Stimulated activated CD4-positive, alpha-beta T cell treated with anti-CD3 and anti-CD28 coated beads, Interleukin-15, amount 100 ng/mL, for 48 hours (primary cell): ENCODE measurements at places on chromosomes 2 and 18.

GRCh38 chr18:21769206-21769605 lies 28.6 kb downstream of the MIB1 start:
- no peak for DNase-seq

DNA sequence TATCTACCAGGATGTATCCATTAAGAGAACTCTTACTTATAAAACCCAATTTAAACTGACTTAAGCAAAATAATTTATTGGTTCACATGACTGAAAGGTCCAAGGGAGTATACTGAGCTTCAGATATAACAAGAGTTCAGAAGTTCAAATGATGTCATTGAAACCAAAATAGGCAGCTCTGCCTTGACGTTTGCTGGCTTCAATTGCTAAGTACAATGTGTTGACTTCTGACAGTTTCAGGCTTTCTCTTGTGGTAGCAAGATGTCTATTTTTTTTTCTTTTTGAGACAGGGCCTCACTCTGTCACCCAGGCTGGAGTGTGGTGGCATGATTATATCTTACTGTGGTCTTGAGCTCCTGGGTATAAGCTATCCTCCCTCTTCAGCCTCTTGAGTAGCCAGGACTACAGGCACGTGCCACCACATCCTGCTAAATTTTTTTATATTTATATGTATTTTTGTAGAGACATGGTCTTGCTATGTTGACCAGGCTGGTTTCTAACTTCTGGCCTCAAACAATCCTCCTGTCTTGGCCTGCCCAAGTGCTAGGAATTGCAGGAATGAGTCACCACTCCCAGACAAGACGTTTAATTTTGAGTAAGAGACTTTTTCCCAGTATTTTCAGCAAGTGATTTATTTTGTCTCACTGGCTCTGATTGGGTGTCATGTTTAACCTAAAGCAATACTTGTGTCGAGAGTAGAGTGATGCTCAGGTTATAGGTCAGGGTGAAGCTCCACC lies 184.8 kb downstream of the NR4A2 start:
- no peak for DNase-seq

DNA sequence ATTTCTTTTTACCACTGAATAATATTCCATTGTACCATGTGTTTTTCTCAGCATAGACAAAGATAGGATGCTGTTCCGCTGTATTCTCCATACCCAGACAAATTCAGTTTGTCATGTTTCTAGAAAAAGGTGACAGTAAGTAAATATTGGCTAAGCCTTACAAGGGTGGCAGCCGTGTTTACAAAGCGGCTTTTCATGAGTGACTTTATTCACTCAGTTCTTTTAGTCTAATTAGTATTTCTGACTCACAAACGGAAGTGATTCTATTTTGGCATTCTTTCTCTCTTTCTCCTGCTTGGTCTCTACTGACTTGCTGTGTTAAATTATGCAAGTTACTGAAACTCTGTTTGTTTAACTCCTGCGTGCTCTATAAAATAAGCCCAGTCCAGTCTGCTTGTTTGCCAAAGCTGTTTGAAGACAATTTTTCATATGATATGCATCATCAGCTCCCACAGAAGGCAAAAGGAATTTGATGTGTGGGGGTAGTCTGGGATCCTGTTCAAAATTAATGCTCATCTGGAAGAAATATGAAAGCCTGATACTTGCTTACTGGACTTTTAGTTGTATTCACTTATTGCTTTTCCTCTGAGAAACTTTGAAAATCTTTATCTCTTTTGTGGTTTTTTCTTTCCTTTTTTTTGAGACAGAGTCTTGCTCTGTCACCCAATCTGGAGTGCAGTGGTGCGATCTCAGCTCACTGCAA lies 2.3 kb upstream of the PLEKHH2 start:
- no peak for DNase-seq

DNA sequence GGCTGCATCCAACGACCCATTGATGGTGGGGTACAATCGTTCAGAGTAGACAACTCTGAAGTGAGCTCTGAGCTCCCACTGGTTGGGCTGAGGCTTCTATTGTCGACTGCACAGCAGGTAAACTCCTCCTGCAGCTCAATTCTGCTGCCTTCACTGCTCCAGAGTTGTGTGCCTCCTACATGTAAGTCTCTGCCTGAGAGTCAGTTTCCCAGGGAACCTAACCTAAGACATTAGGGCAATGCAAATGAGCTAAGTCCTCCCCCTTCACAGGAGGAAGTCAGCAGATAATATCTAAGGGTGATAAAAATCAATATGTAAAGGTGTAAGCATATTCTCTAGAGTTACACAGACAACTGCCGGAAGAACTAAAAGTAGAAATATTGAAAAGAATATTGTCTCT lies 22.5 kb upstream of the ACYP2 start:
- no peak for DNase-seq

- no peak for DNase-seq
Measured at GRCh38 chr18:48923746-48924629, 26.8 kb downstream of the SMAD7 start.

GRCh38 chr2:186749219-186749618 lies 55.4 kb downstream of the FAM171B start:
- no peak for DNase-seq

DNA sequence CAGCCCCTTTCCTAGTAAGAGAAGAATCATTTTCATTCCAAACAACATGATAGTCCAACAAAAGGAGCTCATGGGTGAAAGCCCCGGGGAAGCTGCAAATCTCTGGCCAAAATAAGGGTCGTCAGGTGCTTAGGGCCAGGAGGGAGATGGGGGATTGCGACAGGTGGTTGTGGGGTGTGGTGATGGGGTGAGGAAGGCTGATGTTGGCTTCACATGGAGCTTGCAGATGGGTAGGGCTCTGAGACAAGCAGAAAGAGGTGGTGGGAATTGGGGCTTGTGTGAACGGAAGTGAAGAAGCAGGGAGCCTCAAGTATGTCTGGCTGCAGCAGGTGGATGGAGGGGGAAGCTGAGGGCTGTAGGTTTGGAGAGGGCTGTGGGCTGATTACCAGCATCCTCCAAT lies 126.1 kb downstream of the CLIP4 start:
- DNase-seq: no peak

- no peak for DNase-seq
Measured at GRCh38 chr18:58136879-58137278, 92.9 kb downstream of the NEDD4L start.

GRCh38 chr2:186456941-186457340 lies 29.1 kb upstream of the ZC3H15 start:
- DNase-seq: no peak

DNA sequence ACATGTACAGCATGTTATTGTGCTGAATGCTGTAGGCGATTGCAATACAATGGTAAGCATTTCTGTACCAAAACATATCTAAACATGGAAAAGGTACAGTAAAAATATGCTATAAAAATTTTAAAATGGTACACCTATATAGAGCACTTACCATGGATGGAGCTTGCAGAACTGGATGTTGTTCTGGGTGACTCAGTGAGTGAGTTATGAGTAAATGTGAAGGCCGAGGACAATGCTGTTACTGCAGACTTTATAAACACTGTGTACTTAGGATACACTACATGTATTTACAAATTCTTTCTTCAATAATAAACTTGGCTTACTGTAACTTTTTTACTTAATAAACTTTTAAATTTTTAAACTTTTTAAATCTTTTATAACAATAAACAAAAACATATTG lies 473.4 kb upstream of the UBE2E3 start:
- no peak for DNase-seq

- DNase-seq: no peak
Measured at GRCh38 chr2:40169856-40170255, 282.0 kb downstream of the SLC8A1 start.

DNA sequence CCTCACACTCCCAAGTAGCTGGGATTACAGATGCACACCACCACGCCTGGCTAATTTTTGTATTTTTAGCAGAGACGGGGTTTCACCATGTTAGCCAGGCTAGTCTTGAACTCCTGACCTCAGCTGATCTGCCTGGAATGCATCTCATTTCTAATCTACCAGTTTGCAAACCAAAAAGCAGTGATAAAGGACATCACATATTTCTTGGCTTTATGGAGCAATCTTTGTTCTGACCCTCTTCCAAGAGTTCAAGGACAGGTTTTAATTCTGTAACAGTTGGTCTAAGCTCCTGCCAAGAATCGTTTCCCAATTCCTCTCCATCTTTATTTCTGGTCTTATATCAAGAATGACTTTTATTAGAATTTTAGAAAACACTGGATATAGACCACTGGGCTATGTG lies 67.7 kb downstream of the SLC40A1 start:
- DNase-seq: no peak

DNA sequence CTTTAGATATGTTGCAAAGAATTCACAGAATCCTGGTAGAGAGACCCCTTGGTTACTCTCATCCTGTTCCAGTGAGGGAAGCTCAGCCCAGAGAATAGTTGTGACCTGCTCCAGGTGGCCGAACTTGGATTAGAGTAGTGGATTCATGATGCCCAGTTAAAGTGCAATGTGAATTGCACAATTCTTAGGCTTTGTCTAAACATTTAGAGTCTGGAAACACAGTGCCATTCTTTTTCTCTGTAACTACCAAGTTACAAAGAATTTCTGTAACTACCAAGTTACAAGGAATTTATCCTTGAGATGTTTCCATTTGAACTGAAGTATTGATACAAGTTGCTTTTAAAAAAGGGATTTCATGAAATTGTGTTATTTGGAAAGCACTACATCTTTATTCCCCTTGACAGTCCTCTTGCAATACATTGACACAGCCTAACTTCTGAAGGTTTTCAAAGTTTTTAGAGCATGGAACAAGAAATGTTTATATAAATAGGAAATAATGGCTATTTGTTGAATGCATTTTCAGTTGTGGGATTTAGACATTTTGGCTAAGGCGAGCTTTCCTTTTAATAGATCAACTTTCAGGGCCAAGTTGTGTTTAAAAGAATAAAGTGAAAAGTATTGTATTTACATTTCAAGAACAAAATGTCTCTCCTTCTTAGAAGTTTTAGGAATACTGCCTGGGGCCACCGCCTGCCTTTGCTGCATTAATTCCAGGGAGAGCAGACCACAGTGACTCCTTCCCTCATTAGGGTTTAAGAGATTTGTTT lies 315.0 kb downstream of the LPIN1 start:
- DNase-seq: no peak

- DNase-seq: no peak
Measured at GRCh38 chr2:20614201-20615067, 36.5 kb downstream of the HS1BP3 start.

- DNase-seq: no peak
Measured at GRCh38 chr2:239929504-239929903, 95.6 kb downstream of the NDUFA10 start.

- DNase-seq: no peak
Measured at GRCh38 chr2:42550870-42551269, 17.6 kb upstream of the MTA3 start.

- no peak for DNase-seq
Measured at GRCh38 chr2:95698146-95698545, 106.3 kb downstream of the TRIM43 start.

DNA sequence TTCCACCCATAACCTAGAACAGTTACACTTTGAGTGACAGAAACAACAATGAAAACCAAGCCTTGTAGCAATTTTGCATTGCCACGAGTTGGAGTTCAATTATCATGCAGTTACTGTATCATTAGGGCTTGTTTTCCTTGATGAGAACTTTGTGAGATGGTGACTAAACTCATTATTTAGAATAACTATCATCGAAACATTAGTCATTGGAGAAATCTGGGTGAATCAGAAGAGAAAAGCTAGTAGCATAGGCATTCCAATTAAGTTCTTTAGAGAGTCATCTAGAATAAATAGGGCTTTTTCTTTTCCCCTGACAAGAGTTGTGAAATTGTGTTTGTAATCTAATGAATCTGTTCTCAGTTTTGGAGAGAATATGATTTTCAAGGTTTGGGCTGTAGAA lies 122.8 kb upstream of the DOCK10 start:
- DNase-seq: no peak

DNA sequence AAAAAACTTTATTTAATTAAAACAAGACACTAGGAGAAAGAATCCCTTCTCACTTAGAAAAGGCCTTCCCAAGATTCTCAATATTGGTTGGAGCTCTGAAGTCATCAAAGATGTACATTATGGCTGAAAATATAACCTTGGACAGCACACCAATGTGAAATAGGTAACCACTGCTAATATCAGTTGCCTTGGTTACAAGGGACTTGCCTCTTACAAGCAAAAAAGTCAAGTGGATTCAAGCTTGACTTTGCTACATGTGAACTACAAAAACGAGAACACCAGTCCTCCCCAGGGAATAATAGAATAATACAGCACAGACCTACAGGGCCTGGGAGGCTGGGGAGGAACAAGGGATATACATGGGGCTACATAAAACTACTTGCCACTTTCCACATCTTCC lies 46.1 kb downstream of the NABP1 start:
- DNase-seq: no peak

DNA sequence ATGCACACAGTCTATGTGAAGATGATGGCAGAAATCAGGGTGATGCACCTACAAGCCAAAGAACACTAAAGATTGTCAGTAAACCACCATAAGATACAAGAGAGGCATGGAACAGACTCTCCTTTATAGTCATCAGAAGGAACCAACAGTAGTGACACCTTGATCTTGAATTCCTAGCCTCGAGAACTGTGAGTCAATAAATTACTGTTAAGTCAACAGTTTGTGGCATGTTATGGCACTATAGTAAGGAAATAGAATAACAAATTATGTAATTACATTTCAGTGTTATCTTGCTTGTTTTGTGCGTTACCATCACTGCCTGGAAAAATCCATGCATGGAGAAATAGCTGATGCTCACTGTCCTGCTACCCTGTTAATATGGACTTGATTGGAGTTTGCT lies 110.2 kb upstream of the LRP1B start:
- DNase-seq: no peak

DNA sequence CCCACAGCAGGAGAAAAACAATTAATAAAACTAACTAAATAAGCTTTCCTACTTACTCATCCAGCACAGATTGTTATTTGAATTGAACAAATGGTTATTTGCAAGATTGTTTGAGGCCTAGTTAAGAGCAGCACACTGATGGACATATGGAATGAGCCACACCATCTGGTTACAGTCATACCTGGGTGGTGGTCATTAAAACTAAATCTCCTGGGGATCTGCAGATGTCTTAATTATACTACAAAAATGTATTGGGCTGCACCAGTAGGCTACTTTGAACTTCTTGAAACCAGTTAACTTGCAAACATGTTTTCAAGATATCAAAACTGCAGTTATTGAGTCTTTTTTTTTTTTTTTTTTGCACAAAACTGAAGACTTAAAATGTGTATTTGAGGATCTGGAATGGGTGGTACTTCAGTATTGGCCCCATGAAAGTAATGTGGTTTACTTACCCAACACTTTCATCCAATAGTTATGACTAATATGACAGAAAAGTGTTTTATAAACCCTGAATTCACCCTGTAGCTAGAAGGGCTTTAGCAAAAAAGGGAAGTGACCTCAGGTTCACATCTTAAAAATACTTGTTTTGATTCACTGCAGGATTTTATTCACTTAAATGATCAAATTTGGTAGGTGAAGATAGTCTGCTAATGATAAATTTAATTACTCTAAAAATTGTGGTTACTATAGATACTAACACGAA lies 10.8 kb downstream of the AGFG1 start:
- no peak for DNase-seq

- DNase-seq: no peak
Measured at GRCh38 chr2:38064801-38065501, 11.0 kb downstream of the CYP1B1 start.
